ENCODE measurements at places on chromosomes 3 and 15.

DNA sequence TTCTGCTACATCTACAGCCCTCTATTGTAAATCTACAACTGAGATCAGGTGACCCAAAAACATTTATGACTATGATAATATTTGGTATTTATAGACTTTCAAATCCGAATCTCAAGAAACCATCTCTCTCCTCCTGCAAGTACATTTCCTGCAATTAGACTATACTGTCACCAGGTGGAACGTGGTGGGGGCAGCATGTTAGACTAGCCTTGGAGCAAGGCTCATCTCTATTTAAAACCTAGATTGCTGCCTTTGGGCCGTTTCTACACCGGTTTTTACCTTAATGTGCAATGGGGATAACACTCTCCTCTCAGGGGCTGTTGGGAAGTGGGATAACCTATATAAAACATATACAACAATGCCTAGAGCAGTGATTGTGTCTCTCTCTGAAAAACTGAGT, 3.8 kb upstream of the KATNBL1 start:
- no peak for DNase-seq

- DNase-seq = no peak
Measured at GRCh38 chr3:143001034-143001368, 369 bp upstream of the U2SURP start.

- no peak for DNase-seq
Measured at GRCh38 chr3:139439278-139439677, 37.0 kb downstream of the RBP2 start.

- no peak for DNase-seq
Measured at GRCh38 chr15:81747482-81747881, 298.3 kb downstream of the MEX3B start.

- no peak for DNase-seq
Measured at GRCh38 chr3:49785565-49786356, 581 bp downstream of the IP6K1 start.

GRCh38 chr3:29274667-29275066, 6.2 kb upstream of the RBMS3 start:
- no peak for DNase-seq

DNA sequence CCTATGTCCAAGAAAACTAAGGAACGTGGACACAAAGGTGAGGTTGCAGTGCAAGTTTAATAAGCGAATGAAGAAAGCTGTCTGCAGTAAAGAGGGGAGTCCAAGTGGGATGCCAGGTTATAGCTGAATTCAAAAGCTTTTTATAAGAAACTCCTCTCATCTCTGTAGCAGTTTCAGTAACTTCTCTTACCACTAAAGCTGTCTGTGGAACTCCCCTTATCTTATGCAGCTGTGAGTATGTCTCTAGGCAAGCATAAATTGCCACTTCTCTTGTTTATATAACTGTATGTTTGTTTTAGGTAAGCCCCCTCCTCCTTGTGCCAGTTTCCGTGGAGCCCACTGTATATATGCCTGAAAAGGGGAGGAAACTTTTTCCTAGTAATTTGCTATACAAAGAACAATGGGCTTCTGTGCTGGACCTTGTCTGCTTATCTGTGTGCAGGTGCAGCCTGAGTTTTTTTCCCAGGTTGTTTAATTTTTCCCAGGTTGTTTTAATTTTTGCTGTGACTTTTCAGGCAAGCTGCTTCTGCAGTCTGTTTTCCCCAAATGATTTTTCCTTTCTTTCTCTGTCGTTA, 875.1 kb upstream of the EPHA6 start:
- DNase-seq = no peak
